ENCODE measurements at places on chromosomes 6 and 20. TPM values are rescaled to one million over a fixed set of nuclear protein-coding genes. Genes with fewer than 3 reads are reported as not detected.

GRCh38 chr20:64188682-64189529 lies 24.7 kb downstream of the MYT1 start:
- no peak overlapping the region for H3K4me3 ChIP-seq
- no peaks in the 10 kb centered on the region for H3K36me3 ChIP-seq
- H3K27me3 ChIP-seq: no peaks in the 10 kb centered on the region
- H3K27ac ChIP-seq: peak overlapping the region; percentile 89
- DNase-seq: peak; percentile 84
- H3K4me1 ChIP-seq: peaks cover 16% of the 10 kb centered on the region

DNA sequence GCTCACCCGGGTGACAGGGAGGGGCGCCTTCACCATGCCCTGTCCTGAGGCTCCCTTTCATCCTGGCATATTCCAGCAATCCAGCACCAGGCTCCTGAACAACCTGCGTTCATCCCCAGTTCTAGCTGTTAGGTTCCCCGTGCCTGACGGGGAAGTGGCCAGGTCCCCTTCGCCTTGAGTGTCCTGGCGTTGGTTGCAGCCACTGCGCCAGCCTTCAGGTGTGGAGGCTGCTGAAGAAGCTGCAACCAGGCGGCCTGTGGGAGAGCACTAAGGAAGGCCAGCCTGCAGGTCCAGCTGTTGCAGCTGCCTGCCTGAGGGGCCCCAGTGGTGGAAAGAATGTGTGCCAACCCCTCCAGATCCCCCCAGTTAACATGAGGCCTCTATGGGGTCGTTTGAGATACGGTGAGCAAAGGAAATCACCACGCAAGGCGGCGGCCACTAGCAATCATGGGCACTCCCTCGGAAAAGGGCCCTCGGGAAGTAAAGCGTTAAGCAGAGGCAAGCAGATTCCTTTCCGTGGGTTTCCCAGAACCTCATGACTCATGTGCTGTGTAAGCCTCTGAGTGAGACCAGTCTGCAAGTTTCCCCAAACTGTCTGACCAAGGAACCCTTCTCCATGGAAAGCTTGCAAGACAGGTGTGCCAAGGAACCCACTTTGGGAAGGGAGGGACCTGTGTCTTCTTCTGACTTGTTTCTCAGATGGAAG lies 320.8 kb downstream of the TAF4 start:
- H3K27ac ChIP-seq: no peak overlapping the region
- H3K4me3 ChIP-seq: no peak overlapping the region
- H3K4me1 ChIP-seq: no peaks in the 10 kb centered on the region
- H3K27me3 ChIP-seq: no peaks in the 10 kb centered on the region
- no peak for DNase-seq
- H3K36me3 ChIP-seq: no peaks in the 10 kb centered on the region

- DNase-seq: no peak
- no peak overlapping the region for H3K27ac ChIP-seq
- H3K36me3 ChIP-seq: no peaks in the 10 kb centered on the region
Observed at GRCh38 chr6:167679122-167679736, 147.5 kb upstream of the AFDN start.

- H3K27me3 ChIP-seq: no peaks in the 10 kb centered on the region
- no peak overlapping the region for H3K4me3 ChIP-seq
- H3K4me1 ChIP-seq: peaks cover 16% of the 10 kb centered on the region
- H3K27ac ChIP-seq: no peak overlapping the region
Observed at GRCh38 chr20:6732001-6732447, 35.5 kb upstream of the BMP2 start.

DNA sequence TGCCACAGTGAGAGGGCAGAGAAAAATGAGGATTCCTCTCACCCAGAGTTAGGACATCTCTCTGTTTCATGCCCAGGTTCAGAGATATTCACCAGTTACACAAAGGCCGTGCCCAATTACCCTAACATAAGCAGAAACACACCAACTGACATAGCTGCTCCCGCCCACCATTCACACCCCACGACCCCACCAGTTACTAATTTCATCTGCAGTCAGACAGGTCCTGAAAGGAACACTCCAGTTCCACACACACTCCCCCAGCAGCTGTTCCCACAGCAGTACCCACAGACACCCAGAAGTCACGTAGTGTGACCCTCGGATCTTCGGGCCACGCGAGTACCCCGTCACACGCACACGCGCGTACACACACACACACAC lies 532 bp downstream of the TMEM74B start:
- DNase-seq: no peak
- no peaks in the 10 kb centered on the region for H3K36me3 ChIP-seq
- H3K4me3 ChIP-seq: no peak overlapping the region
- peaks cover 13% of the 10 kb centered on the region for H3K4me1 ChIP-seq

GRCh38 chr6:132400555-132400882 lies 756 bp downstream of the MOXD1 start:
- H3K36me3 ChIP-seq: no peaks in the 10 kb centered on the region
- H3K4me1 ChIP-seq: peaks cover 16% of the 10 kb centered on the region
- no peak for DNase-seq
- no peak overlapping the region for H3K27ac ChIP-seq
- H3K4me3 ChIP-seq: no peak overlapping the region

- no peaks in the 10 kb centered on the region for H3K4me1 ChIP-seq
- H3K27ac ChIP-seq: no peak overlapping the region
- DNase-seq: no peak
Observed at GRCh38 chr6:165950316-165950715, 217.3 kb downstream of the TBXT start.

DNA sequence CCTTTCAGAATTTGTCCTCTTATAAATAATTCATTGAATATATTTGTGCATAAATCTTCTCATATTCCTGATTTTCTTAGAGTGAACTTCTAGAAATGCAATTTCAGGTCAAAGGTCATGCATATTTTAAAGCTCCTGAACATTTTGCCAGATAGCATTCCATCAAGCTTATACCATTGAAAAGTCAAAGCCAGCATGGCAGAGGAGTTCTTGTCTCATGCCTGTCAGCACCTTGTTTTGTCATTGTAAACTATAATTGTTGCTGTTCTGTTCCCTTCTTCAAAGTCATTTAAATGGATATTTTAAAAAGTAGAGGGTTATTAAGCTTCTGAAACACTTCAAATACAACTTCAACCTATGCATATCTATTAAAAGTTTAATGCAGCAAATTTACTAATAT lies 170.6 kb downstream of the EYA4 start:
- DNase-seq: no peak
- H3K27ac ChIP-seq: no peak overlapping the region

- H3K27ac ChIP-seq: no peak overlapping the region
- H3K27me3 ChIP-seq: no peaks in the 10 kb centered on the region
- no peaks in the 10 kb centered on the region for H3K4me1 ChIP-seq
- H3K4me3 ChIP-seq: no peak overlapping the region
Observed at GRCh38 chr20:13430346-13431002, 208.3 kb downstream of the TASP1 start.

DNA sequence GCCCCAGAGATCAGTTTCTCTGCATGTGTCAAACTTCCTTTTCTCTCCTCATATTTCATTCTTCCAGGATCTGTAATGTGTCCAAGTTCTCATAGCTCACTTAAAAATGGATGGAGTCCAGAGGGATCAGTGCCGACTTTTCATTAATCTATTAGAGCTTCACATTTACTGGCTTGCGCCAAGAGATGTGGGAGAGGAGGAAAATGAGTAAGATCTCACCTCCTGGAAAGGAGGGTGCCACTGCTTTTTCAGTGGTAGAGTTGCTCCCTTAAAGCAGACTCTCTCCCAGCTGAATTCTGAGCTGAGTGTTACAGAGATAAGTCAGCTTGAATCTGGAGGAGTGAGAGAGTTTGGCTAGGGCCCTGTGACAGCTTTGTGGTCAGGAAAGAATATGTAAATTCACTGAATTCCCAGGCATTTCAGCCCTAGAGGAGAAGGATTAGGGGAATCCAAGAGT lies 175.9 kb downstream of the SOX4 start:
- no peaks in the 10 kb centered on the region for H3K27me3 ChIP-seq
- peak; percentile 12 for DNase-seq
- no peaks in the 10 kb centered on the region for H3K36me3 ChIP-seq

DNA sequence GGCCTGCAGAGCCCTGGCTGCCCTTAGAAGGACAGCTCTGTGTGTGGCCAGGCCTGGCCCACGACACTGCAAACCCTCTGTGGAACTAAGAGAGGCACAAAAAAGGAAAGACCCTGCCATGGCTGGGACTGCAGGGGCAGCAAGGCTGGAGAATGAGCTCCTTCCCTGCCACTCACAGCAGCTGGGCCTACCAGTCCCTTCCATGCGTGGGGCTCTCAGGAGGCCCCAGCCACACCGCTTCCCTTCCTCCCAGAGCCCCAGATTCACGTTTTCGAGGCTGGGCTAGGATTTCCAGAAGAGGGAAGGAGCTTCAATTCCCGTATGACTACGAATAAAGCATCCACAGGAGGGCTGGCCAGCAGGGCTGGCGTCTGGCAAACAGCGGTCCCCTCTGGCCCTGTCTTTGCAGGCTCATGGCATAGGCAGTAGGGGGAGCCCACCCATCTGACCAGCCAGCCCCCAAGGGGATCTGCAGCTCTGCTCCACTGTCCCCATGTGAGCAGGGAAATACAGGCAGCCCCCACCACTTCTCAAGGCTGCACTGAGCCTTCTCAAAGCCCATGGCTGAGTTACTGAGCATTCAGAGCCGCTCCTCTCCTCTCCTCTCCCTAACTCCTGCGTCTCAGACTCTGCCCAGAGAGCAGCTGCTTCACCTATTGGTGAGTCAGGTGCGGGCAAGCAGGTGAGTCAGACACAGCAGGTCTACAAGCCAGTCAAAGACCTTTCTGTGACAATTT lies 53.1 kb downstream of the NINL start:
- no peak overlapping the region for H3K4me3 ChIP-seq
- no peaks in the 10 kb centered on the region for H3K27me3 ChIP-seq
- peaks cover 6% of the 10 kb centered on the region for H3K4me1 ChIP-seq

- no peak overlapping the region for H3K27ac ChIP-seq
- no peak overlapping the region for H3K4me3 ChIP-seq
- no peaks in the 10 kb centered on the region for H3K36me3 ChIP-seq
- H3K4me1 ChIP-seq: no peaks in the 10 kb centered on the region
Observed at GRCh38 chr6:112786801-112787200, 439.7 kb downstream of the RFPL4B start.

The CAGE1 gene
- total RNA-seq: 0.26 TPM

The BACH2 gene
- 3.3 TPM for total RNA-seq

The CLVS2 gene
- not detected for total RNA-seq

The KCNK5 gene
- 16.9 TPM for total RNA-seq

The TXLNB gene
- not detected for total RNA-seq

The FNDC1 gene
- not detected for total RNA-seq

The CRISP2 gene
- not detected for total RNA-seq
